ENCODE measurements at places on chromosomes 1 and 21.

DNA sequence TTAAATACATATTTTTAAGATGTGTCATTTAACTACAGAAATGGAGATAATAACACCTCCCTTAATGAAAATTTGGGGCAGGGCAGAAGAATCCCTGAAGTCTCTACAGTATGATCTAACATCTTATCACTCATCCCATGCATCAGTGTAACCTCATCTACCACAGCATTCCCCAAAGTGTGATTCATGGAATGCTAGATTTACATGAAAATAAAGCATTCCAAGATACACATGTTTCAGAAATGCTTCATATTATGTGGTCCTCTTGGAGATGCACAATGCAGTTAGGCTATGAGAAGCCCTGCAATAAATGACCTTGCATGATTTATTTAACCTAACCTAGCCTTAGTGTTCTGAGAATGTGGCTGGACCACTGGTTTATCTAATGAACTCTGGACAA is 166.9 kb upstream of the SYT6 start:
- no peak for DNase-seq

GRCh38 chr1:228208831-228209551 is 1.1 kb downstream of the OBSCN start:
- no peak for DNase-seq

- DNase-seq, result no peak
These were observed 78.0 kb downstream of the ATP6V1G3 start for GRCh38 chr1:198462365-198463019.

GRCh38 chr1:193083365-193084088 is 21.7 kb downstream of the GLRX2 start:
- DNase-seq, result no peak

- no peak for DNase-seq
These were observed 508 bp downstream of the HEYL start for GRCh38 chr1:39638965-39639304.

DNA sequence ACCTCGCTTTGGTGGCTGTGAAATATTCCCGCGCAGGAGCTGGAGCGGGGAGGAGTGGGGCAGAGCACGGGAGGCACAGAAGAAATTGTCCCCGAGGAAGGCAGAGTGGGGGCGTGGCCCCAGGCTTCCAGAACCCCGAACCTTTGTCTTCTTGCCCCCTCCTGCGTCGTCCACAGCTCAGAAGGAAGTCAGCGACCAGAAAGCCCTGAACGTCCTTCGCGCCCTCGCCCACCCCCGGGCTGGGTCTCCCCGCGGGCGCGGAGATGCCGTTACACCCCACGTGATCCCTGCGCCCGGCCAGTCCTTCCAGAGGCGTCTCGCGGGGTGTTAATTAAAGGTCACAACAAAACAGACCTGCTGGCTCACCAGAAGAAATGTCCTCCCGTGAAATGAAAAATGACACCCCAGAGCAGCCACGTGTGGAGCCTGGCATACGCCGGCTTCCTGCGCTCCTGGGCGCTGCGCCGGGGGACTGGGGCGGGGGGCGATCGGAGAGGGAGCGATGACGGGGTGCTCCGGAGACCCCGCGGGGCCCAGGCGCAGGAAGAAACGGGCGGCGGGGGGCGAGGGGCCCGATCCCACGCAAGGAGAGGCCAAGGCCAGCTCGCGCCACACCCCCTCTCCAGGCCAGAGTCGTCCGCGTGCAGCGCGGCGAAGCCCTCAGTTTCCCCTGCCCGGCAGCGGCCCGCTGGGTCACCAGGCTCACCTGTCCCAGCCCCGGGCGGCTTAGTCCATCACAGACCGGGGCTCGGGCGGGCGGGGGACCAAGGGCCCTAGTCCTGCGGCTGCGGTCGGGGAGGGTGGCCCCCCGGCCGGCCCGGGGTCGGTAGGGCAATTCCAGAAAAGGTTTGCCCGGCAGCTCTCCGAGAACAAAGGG is 995 bp upstream of the KIF26B start:
- DNase-seq, result no peak

GRCh38 chr1:38848071-38848470 is 11.5 kb downstream of the RRAGC start:
- no peak for DNase-seq

- DNase-seq, result no peak
These were observed 104.8 kb upstream of the ATP1A1 start for GRCh38 chr1:116268211-116268610.
